ENCODE measurements at places on chromosomes 16 and 17.

GRCh38 chr16:50335196-50335958 is 33.4 kb downstream of the BRD7 start:
- DNase-seq = no peak

DNA sequence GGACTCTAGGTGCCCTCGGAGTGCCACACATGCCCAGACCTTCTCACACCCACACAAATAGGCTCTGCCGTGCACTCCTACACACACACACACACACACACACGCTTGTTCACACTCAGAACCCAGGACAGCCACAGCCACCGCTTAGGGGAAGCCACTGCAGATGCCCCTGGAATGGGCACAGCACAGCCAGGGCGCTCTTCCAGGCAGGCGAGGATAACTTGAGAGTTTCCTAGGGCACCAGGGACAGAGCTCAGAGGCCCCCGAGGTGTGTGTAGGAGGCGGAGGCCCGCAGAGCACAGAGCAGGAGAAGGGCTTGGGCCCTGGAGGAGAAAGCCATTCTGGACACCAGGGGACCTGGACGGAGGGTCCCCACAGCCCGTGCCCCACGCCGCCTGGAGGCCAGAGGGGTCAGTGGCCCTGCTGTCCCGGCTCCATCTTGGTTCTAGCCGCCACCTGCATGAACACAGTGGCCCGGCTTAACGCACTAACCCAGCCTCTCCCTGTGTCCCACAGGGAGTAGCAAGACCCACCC is 21.0 kb downstream of the TRARG1 start:
- DNase-seq = no peak

DNA sequence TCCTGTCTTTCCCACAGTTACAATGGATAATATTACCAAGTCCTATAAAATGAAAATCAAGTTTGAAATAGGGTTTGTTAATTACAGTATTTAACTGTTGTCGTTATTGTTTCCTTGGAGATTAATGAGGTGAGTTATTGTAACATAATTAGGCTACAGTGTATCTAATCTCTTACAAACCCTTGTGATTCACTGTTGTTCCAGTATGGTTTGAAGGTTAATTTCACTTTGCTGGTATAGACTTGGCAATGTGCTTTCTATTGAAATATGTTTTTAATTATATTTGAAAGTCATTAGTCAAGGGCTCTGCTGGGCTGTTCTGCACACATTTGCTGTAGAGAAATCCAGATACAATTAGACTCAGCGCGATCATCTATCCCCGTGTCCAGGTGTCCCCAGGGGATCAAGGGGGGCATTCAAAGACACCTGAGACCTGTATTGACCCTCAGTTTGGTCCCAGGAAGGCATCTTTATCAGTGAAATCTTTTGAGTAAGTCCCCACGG is 624.6 kb upstream of the EEF2KMT start:
- no peak for DNase-seq

DNA sequence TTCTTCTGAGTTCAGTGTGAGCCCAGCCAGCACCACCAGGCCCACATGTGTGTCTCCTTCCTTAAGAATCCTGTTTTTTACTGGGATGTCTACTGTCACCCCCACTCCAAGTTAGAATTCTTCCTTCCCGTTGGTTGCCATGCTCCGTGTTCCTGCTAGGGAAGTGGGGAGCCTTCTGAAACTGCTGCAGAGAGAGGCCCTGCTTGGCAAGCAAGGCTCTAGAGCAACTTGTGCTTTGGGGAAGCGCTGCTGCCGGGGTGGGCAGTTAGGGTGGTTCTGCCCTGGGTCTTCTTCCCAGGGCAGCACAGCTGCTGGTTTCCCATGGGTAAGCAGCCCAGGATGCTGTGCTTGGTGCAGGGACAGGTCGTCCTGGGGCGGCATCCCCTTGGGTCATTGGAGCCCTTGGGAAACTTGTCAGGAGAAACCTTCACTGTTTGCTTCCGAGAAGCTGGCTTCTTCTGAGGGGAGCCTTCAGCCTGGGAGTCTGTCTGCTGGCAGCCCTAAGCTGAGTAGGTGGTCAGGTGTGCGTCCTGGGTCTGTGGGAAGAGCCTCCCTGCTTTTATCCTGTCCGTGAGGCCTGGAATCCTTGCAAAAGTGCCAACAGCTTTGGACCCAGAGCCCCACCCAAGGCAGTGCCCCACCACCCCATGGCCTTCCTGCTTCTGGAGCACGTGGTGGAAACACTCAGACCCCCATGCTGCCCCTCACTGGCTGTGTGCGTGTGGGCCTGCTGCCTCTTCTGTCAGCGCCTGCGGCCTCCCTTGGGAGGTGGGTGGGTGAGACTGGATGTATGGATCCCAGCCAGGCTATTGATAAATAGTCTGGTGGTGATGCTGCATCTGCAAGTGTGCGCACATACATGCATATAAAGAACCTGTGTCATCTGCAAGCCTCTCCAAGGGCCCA is 71.8 kb downstream of the PLD6 start:
- DNase-seq = no peak

DNA sequence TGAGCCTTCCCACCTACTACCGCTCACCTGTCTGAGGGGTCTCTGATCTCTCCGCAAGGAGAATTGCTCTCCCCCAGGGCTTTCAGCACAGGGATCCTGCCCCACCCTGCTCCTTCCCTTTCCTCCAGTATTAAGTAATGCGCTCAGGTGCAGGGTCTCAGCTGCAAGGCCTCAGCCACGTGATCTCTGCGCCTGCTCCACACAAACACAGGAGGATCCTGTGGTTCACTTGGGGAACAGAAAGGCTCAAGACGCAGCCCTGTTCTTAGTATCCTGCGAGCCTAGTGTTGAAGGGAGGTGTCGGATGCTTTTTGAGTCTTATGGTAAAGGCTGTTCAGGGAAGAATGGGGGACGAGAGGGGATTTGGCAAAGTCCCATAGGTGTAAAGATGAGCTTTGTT is 41.6 kb upstream of the GCSH start:
- DNase-seq = no peak

DNA sequence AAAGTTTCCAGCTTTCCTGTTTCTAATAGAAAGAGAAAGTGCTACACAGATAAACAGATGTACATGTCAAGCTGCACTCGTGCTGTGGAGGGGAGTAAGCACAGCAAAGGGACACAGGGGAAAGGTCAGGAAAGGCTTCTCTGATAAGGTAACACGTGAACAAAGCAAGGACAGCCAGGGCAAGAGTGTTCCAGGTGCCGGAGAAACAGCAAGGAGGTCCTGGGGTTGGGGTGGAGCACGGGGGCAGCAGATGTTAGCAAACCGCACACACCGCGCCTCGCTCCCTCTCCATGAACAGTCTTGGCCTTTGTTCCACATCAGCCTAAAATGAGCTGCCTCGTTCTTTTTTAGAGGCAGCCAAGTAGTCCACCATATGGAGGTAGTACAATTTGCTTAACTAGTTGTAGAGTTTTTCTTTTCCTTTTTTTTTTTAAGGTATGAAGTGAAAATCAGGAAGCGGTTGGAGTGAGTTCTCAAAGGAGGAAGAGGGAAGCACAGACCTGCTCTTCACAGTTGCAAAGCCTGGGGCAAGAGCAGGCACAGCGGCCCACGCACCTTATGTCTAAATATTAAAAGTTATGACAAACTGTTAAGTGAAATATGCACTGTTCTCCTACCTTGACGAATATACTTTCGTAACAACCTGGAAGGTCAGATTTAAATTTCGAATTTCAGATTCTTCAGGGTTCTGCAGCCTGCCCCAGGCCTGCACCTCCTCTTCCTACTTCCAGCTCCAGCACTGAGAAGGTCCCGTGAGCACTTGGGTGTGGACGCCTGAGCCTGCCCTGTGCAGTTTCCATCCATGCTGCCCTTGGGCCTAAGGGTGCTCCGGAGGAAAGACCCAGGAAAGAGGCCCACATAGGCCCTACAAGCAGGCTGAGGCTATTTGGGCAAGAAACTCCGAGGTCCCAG is 41.5 kb upstream of the RPH3AL start:
- no peak for DNase-seq
